ENCODE measurements at places on chromosomes 5 and 9. TPM values are rescaled to one million over a fixed set of nuclear protein-coding genes. Genes with fewer than 3 reads are reported as not detected.

- H3K27me3 ChIP-seq: no peaks in the 10 kb centered on the region
- peaks cover 5% of the 10 kb centered on the region for H3K36me3 ChIP-seq
- peaks cover 56% of the 10 kb centered on the region for H3K4me1 ChIP-seq
- no peak for DNase-seq
- H3K27ac ChIP-seq: peak overlapping the region; percentile 93
Observed at GRCh38 chr5:41794471-41794870, 75.8 kb downstream of the OXCT1 start.

DNA sequence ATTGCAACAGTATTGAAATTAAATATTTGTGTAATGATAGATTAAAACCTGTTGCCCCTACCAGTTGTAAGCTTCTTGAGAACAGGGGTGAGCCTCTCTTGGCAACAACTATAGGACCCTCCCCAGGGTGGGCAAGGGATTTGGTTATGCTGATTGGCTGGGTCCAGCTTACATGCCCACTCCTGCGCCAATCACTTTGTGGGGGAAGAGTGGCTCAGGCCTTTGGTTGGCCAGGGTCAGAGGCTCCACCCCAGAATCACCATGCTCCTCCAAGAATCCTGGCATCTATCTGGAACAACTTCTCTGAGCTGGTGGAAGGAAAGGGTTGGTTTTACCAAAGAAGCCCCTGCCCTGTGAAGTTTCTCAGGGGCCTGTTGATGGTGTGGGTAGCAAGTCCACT lies 8.6 kb upstream of the PITX1 start:
- H3K36me3 ChIP-seq: no peaks in the 10 kb centered on the region
- DNase-seq: no peak
- H3K27me3 ChIP-seq: peaks cover 91% of the 10 kb centered on the region
- H3K27ac ChIP-seq: no peak overlapping the region
- H3K4me3 ChIP-seq: no peak overlapping the region
- no peaks in the 10 kb centered on the region for H3K4me1 ChIP-seq

GRCh38 chr5:83337453-83338035 lies 134.0 kb upstream of the VCAN start:
- H3K27ac ChIP-seq: no peak overlapping the region
- no peak overlapping the region for H3K4me3 ChIP-seq
- no peaks in the 10 kb centered on the region for H3K27me3 ChIP-seq
- no peaks in the 10 kb centered on the region for H3K36me3 ChIP-seq

DNA sequence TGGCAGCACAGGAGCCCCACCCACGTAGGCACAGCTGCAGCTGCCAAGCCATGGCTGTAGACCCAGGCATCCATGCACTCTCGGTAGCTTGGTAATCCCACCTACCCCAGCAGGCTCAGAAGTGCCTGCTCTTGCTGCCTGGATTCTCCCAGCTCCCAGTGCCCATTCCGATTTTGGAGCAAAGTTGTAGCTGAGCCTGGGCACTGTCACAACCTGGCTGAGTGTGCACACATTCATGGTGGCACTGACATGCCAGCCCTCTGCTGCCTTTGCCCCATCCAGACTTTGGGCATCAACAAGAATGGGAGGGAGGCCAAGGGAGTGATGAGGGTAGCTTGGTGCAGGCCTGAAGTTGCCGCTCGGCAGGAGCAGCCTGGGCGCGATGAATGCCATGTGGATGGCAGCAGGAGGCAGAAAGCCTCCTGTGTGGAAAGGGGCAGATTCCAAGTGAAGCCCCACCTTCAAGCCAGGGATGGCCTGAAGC lies 936.6 kb upstream of the PTPRD start:
- H3K27ac ChIP-seq: no peak overlapping the region
- H3K36me3 ChIP-seq: no peaks in the 10 kb centered on the region
- no peaks in the 10 kb centered on the region for H3K4me1 ChIP-seq
- H3K4me3 ChIP-seq: no peak overlapping the region
- no peak for DNase-seq

GRCh38 chr5:138983984-138984383 lies 108.8 kb upstream of the LRRTM2 start:
- H3K4me3 ChIP-seq: no peak overlapping the region
- H3K27me3 ChIP-seq: no peaks in the 10 kb centered on the region
- H3K36me3 ChIP-seq: no peaks in the 10 kb centered on the region
- no peak overlapping the region for H3K27ac ChIP-seq
- DNase-seq: no peak

GRCh38 chr9:2126331-2126803 lies 111.2 kb downstream of the SMARCA2 start:
- no peaks in the 10 kb centered on the region for H3K27me3 ChIP-seq
- no peak overlapping the region for H3K27ac ChIP-seq
- peaks cover 6% of the 10 kb centered on the region for H3K4me1 ChIP-seq
- no peak overlapping the region for H3K4me3 ChIP-seq
- no peak for DNase-seq
- peaks cover 21% of the 10 kb centered on the region for H3K36me3 ChIP-seq

- H3K27me3 ChIP-seq: no peaks in the 10 kb centered on the region
- no peak for DNase-seq
- H3K36me3 ChIP-seq: peaks cover under 1% of the 10 kb centered on the region
- no peak overlapping the region for H3K27ac ChIP-seq
- peaks cover 3% of the 10 kb centered on the region for H3K4me1 ChIP-seq
Observed at GRCh38 chr9:105390871-105391270, 57.0 kb upstream of the FSD1L start.

DNA sequence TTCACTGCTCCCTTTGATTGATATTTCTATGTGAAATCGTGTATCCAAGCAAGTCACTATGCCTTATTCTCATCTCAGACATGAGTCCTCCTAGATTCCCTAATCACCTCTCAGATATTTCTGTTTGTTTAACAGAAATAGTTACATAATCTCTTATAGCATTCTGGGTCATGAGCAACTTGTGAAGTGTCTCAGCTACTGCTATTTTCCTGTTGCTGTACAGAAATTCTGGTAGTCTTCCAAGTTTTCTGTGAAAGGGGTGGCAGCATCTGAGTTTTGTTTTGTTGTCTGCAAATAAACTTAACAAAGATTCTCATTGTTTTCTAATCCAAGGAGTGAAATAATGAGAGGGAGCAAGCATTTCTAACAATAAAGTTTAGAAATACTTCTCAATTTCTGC lies 256.9 kb upstream of the ST8SIA4 start:
- no peak overlapping the region for H3K27ac ChIP-seq
- H3K4me1 ChIP-seq: no peaks in the 10 kb centered on the region
- no peak overlapping the region for H3K4me3 ChIP-seq

DNA sequence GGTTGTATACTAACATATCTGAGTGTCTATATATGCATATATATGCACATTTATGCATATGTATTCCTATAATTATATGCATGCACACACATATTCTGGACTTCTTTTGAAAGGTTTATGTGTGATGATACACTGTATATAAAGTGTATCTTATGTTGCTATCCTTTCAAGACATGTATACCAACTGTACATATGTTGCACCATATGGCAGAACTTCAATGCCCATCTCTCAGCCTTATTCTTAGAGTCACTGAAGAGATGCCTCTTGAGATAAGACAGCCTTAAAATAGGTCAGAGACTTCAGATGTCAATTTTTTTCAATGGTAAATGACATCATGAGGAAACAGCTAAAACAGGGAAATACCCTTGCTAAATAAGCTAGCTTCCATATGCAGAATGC lies 461.4 kb downstream of the SPATA31D1 start:
- H3K27me3 ChIP-seq: no peaks in the 10 kb centered on the region
- no peaks in the 10 kb centered on the region for H3K4me1 ChIP-seq
- no peaks in the 10 kb centered on the region for H3K36me3 ChIP-seq
- no peak overlapping the region for H3K27ac ChIP-seq

DNA sequence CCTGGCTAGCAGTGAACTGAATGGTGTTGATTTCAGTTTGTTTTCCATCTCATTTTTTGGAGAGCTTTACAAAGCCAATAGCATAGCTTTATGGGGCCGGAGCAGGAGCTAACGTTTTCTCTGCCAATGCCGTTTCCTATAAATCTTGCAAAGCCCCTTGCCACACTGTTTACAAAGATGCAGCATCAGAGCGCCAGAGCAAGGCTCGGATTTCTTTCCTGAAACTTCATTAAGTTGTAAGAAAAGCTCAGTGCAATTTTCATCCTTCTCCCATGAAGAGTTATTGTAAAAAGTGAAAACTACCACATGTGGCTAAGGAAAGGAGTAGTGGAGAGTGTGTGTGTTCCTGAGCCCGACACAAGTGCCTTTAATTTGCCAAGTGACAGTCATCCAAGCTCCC lies 178.2 kb upstream of the GDNF start:
- H3K4me1 ChIP-seq: no peaks in the 10 kb centered on the region
- H3K4me3 ChIP-seq: no peak overlapping the region
- DNase-seq: no peak
- no peaks in the 10 kb centered on the region for H3K36me3 ChIP-seq

DNA sequence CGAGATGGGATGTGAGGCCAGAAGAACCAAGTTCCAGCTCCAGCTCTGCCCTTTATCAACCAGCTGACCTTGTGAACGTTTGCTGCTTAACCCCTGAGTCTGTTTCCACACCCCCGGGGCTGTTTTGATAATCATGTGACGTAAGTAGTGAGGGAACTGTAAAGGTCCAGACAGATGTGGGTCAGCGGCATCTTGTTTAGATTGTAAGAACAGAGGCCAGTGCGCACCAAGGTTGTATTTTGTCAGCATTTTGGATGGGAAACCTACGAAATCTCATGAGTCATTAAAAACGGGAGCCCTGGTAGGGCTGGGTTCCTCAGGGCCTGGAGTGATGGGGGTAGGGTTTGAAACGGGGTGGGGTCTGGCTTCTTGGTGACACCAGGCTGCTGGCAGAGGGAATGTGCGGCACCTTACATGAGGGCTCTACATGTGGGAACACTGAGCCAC lies 13.8 kb upstream of the COL15A1 start:
- H3K4me3 ChIP-seq: no peak overlapping the region
- DNase-seq: no peak
- H3K36me3 ChIP-seq: no peaks in the 10 kb centered on the region
- H3K27ac ChIP-seq: no peak overlapping the region

GRCh38 chr9:34322899-34323591 lies 6.0 kb downstream of the KIF24 start:
- H3K27ac ChIP-seq: no peak overlapping the region
- no peaks in the 10 kb centered on the region for H3K27me3 ChIP-seq
- no peak for DNase-seq
- H3K4me1 ChIP-seq: peaks cover 7% of the 10 kb centered on the region
- H3K36me3 ChIP-seq: no peaks in the 10 kb centered on the region

DNA sequence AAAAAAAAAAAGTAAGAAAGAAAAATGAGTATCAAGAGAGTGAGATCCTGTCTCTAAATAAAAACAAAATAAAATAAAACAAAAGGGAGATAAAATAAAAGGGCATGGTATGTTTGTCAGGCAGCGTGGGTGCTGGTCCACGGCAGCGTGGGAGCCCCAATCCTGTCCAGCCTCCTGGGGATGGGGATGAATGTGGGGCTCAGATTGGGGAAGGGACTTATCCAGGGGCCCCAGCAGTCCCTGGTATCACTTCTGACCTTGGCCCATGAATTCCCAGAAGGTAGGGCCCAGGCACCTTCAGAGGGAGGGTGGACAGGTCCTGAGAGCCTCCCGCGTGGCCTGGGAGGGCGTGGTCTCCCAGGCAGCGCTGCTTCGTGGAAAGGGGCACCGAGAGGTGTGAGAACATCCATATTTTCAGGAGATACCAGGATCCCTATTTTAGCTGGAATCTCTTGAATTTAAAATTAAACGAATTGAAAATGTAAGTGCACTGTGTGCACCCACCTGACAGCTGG lies 71.2 kb downstream of the ZNF354C start:
- H3K36me3 ChIP-seq: no peaks in the 10 kb centered on the region
- no peak overlapping the region for H3K4me3 ChIP-seq
- no peak for DNase-seq
- no peak overlapping the region for H3K27ac ChIP-seq
- no peaks in the 10 kb centered on the region for H3K27me3 ChIP-seq

GRCh38 chr9:25556540-25556939 lies 121.7 kb downstream of the TUSC1 start:
- H3K36me3 ChIP-seq: no peaks in the 10 kb centered on the region
- H3K4me1 ChIP-seq: no peaks in the 10 kb centered on the region

GRCh38 chr9:91119142-91119541 lies 242.6 kb downstream of the AUH start:
- H3K4me1 ChIP-seq: no peaks in the 10 kb centered on the region
- no peak for DNase-seq
- no peaks in the 10 kb centered on the region for H3K36me3 ChIP-seq
- no peak overlapping the region for H3K27ac ChIP-seq

- DNase-seq: no peak
- H3K27me3 ChIP-seq: no peaks in the 10 kb centered on the region
- H3K4me1 ChIP-seq: no peaks in the 10 kb centered on the region
- no peak overlapping the region for H3K4me3 ChIP-seq
- H3K27ac ChIP-seq: no peak overlapping the region
- no peaks in the 10 kb centered on the region for H3K36me3 ChIP-seq
Observed at GRCh38 chr5:178557416-178557815, 32.8 kb downstream of the COL23A1 start.

DNA sequence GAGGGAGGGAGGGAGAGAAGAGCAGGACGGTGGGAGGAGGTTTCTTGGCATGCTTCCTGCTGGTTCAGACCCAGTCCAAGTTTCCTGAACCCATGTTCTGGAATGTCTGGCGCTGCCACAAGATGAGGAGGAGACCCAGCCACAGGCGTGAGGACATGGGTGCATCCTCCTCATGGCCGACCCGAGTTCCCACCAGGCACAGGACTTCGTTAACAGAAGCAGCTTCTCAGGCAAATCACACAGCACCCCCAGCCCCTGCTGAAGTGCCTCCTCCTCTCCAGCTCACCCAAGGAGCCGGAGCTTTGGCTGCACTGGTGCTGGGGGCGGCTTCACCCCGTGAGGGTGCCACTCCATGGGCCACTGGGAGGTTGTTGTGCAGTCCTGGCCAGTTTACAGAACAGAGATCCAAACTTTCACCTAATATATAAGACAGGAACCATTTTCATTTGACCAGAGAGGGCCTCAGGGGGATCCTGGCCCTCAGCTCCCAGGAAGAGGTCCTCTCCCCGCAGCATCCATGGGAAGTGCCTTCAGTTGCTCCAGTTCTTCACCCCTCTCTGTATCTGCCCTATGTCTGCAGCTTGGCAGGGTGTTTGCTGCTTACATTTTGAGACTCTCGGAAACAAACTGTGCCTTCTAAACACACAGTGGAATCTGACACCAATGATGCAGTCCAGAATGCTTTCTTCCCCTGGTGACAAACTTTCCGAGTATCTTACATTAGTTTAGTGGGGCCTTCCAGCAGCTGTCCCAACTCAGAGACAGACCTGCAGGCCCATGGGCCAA lies 10.2 kb upstream of the NKD2 start:
- H3K27ac ChIP-seq: no peak overlapping the region
- H3K27me3 ChIP-seq: no peaks in the 10 kb centered on the region
- H3K36me3 ChIP-seq: no peaks in the 10 kb centered on the region
- DNase-seq: no peak

GRCh38 chr5:80964919-80965318 lies 4.8 kb downstream of the RASGRF2 start:
- H3K4me3 ChIP-seq: no peak overlapping the region
- DNase-seq: no peak
- H3K27ac ChIP-seq: no peak overlapping the region
- no peaks in the 10 kb centered on the region for H3K4me1 ChIP-seq

Gene HTR4
- polyA plus RNA-seq: not detected

Gene SHOC1
- not detected for polyA plus RNA-seq

Gene ANXA1
- 443 TPM for polyA plus RNA-seq

Gene PCDHB8
- 3.0 TPM for polyA plus RNA-seq

Gene EGFL7
- 43.0 TPM for polyA plus RNA-seq

Gene CDX1
- 0.26 TPM for polyA plus RNA-seq

Gene ACSL6
- 0.46 TPM for polyA plus RNA-seq

Gene RCL1
- 18.6 TPM for polyA plus RNA-seq

All from SK-N-SH (cell line).